Muscle of back (tissue), 13 donors: ENCODE measurements at places on chromosomes 4 and X. TPM values are rescaled to one million over a fixed set of nuclear protein-coding genes. Genes with fewer than 3 reads are reported as not detected.

The SHOX gene
- polyA plus RNA-seq: 1.1 TPM

The OTUD6A gene
- not detected for polyA plus RNA-seq

The VCX3A gene
- not detected for polyA plus RNA-seq

- no peak for DNase-seq
These were observed 98.3 kb upstream of the ATOH1 start for GRCh38 chr4:93730251-93730650.

GRCh38 chr4:106063009-106063408 is 167.7 kb downstream of the NPNT start:
- DNase-seq: no peak
